ENCODE measurements at places on chromosomes 13 and 19. TPM values are rescaled to one million over a fixed set of nuclear protein-coding genes. Genes with fewer than 3 reads are reported as not detected.

S1PR4 gene
- 0.22 TPM for total RNA-seq

GRK1 gene
- total RNA-seq: not detected

GNG7 gene
- total RNA-seq: 0.06 TPM

CGB3 gene
- total RNA-seq: not detected

ZNF627 gene
- total RNA-seq: 3.4 TPM

ZNF99 gene
- total RNA-seq: not detected

All from A549 treated with Hydrocortisone at 1 μM for 4 hours (cell line).